ENCODE measurements at places on chromosomes 13 and 19.

GRCh38 chr13:114275304-114275703 is 6.1 kb upstream of the UPF3A start:
- DNase-seq: no peak

DNA sequence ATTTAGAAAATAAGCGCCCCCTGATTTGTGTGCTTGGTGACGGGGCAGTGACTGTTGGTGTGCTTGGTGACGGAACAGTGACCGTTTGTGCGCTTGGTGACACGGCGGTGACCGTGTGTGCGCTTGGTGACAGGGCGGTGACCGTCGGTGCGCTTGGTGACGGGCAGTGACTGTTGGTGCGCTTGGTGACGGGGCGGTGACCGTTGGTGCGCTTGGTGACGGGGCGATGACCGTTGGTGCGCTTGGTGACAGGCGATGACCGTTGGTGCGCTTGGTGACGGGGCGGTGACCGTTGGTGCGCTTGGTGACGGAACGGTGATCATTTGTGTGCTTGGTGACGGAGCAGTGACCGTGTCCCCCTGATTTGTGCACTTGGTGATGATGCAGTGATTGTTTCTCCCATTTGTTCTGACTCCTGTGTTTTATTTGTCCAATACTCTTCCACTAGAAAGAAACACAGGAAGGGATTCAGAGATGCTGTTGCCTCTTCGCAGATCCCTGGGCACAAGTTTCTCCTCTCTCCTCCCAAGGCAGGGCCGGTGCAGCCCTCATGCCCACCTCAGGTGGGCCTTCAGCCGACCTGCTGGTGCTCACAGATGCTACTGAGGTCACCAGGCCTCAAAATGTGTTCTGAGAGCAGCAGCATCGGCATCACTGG is 128.3 kb downstream of the ATP11A start:
- DNase-seq: no peak

- no peak for DNase-seq
These were observed 45.4 kb upstream of the SPACA7 start for GRCh38 chr13:112330479-112331381.

GRCh38 chr13:76619631-76620030 is 266.6 kb downstream of the KCTD12 start:
- no peak for DNase-seq

DNA sequence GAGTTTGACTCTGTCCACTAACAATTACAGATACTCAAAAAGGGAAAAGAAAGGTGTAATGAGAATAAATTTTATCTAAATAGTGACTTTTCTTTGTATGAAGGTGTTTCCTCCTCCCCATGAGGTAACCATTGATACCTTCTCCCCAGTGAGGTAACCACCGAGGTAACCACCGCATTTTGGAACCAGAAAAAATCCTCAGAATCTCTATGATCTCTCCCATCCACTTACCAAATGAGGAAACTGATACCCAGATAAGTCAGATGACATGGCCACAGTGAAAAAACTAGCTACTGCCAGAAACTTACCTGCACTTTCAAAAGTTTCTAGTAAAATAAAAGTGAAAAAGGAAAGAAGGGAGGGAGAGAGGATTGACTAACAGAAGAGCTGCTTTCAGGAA is 124.0 kb upstream of the FNDC3A start:
- DNase-seq: no peak

GRCh38 chr19:56155124-56155687 is 14.1 kb downstream of the ZNF444 start:
- DNase-seq: no peak

- no peak for DNase-seq
These were observed 1.9 kb downstream of the CEACAM21 start for GRCh38 chr19:41577833-41578232.

DNA sequence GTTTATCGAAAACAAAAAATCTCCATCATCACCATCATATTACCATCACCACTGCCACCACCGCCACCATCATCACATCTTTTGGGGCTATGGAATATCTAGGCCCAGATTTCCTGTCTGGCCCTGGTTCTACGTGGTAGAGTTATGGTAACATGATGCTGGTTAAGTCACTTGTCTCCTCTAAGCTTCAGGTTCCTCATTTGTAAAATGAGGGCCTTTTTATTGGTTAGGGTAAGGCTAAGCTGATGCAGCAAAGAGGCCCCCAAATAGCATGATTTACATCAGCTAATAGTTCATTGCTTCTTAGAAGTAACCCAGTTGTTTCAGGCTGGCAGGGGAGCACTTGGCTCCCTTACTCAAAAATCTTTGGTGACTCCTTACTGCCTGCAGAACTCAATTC is 37.9 kb downstream of the PCDH8 start:
- DNase-seq: no peak

GRCh38 chr19:30557212-30557611 is 185.0 kb downstream of the ZNF536 start:
- DNase-seq: no peak

DNA sequence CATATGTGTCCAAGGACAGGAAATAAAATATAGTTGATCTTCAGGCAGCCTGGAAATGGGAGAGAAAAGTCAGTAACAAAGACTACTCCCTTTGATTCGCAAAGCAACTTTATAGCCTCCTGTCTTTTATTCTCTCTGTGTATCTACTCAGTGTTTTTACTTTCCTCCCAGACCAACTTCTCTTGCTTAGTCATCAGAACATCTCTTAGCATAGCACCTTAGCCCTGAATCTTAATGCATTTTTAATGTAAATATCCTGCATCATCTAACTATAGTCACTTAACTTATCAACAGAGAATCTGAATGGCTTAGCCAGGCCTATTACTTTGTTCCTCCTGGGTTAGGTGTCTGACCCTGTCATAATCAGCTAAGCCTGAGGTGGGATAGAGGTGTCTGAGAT is 238.2 kb downstream of the MAB21L1 start:
- DNase-seq: no peak

- DNase-seq: no peak
These were observed 1.7 kb upstream of the PCDH17 start for GRCh38 chr13:57629821-57630235.

- no peak for DNase-seq
These were observed 348.1 kb downstream of the FOXO1 start for GRCh38 chr13:40318366-40318765.

DNA sequence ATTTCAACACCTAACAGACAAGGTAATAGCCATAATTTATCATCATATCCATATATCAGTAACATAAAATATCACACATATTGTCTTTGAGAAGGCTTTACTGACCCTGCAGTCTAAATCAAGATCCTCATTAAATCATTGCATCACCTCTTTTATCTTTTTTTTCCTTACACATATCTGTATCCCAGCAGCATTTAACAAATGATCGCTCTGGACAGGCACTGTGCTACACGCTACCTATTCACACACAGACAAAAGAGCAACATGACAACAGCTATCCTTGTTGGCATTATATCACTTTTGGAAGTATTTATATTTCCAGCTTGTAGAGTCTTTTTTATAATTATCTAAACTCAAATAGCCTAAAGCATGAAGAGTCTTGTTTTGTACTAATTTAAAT is 73.3 kb upstream of the NBEA start:
- DNase-seq: no peak

DNA sequence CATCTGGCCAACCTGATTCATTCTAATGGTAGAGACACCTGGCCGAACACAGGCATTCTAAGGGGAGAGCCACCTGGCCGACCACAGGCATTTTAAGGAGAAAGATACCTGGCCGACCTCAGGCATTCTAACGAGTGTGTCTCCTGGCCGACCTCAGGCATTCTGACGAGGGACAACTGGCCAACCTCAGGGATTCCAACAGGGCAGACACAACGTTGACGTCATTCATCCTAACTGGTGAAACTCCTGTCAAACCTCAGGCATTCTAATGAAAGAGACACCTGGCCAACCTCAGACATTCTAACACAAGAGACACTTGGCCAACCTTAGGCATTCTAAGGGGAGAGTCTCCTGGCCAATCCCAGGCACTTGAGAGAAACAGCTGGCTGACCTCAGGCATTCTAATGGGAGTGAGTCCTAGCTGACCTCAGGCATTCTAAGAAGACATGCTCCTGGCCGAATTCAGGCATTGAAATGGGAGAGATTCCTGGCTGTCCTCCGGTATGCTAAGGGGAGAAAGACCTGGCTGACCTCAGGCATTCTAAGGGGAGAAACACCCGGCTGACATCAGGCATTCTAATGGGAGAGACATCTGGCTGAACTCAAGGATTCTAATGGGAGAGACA is 1352.5 kb downstream of the UQCRFS1 start:
- no peak for DNase-seq

DNA sequence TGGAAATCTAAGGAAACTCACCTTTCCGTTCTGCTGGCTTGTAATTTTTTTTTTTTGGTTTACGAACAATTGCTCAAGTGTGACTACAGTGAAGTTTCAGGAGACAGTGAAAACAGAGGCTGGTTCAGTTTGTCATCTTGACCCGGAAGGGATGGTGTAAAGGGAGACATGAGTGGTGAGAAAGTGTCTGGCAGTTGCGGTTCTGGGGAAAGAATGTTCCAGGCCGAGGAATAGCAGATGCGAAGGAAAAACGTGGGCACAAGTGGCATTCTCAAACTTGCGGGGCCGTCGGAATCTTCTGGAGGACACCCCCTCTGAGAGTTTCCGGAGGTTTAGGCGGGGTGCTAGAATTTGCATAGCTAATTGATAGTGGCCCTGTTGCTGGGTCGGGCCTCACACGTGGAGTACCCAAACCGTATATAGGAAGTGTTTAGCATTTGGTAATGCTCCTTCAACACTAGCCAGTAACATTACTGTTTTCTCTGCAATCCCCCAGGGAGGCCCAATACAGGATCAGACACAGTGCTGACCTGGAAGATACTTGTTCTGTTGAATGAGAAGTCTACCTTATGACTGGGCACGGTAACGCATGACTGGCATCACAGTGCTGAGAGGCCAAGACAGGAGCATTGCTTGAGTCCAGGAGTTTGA is 2.8 kb upstream of the TNFSF9 start:
- no peak for DNase-seq

DNA sequence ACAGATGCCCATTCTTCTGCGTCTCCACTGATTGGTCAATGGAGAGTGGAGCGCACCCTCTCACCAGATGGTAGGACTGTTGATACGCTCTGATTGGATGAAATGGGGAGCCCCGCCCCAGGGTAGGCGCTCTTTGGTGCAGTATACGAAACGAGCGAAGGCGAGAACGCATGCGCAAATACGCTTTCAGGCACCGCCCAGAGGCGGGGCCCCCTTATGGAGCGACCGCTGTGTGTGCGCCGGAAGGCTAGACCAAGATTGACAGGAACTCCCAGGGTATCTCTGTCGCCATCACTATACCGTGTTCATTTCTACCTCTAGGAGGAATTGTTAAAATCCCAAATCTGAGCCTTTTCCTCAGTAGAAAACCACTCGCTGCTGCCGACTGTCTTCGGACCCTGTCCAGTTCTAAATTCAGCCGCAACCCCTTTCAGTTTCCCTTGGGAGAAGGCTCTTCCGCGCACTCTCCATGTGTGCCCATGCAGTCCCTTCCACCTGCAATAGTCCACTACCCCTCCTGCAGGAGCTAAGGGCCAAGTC is 720 bp upstream of the HNRNPL start:
- no peak for DNase-seq

- DNase-seq: no peak
These were observed 19.6 kb downstream of the ZBTB7A start for GRCh38 chr19:4046946-4047683.

DNA sequence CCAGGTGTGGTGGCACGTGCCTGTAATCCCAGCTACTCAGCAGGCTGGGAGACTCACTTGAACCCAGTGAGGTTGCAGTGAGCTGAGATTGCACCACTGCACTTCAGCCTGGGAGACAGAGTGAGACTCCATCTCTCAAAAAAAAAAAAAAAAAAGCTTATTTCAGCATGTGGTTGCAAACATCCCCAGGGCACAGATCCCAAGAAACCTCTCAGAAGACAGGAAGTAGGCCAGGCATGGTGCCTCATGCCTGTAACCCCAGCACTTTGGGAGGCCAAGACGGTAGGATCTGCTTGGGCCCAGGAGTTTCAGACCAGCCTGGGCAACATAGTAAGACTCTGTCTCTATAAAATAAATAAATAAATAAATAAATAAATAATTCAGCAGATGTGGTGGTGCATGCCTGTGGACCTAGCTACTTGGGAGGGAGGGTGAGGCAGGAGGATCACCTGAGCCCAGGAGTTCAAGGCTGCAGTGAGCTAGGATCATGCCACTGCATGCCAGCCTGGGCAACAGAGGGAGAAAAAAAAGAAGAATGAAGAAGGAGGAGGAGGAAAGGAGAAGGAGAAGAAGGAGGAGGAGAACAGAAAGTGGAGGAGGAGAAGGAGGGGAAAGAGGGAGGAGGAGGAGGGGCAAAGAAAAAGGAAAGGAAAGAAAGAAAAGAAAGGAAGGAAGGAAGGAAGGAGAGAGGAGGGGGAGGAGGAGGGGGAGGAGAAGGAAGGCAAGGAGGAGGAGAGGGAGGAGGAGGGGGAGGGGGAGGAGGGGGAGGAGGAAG is 4.3 kb upstream of the LRRC8E start:
- no peak for DNase-seq

- no peak for DNase-seq
These were observed 368.3 kb downstream of the IRS2 start for GRCh38 chr13:109418111-109418510.

DNA sequence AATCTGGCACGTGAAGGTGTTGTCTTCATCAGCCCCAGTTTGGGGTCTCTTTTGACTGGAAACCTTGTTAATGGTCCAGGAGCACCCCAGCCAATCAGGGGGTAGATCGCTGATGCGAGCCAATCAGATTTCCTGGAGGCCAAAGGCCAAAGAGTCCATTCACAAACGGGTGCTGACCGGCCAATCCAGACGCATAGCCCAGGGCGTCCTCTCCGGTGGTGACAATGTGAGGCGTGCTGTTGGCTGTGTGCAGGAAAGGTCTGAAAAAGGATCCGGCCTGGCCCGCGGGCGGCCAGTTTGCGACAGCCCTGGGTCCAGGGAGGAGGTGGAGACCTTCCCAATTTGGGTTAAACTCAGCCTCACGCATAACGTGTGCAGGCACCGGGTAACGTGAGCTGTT is 3.1 kb downstream of the MAST3 start:
- DNase-seq: no peak

DNA sequence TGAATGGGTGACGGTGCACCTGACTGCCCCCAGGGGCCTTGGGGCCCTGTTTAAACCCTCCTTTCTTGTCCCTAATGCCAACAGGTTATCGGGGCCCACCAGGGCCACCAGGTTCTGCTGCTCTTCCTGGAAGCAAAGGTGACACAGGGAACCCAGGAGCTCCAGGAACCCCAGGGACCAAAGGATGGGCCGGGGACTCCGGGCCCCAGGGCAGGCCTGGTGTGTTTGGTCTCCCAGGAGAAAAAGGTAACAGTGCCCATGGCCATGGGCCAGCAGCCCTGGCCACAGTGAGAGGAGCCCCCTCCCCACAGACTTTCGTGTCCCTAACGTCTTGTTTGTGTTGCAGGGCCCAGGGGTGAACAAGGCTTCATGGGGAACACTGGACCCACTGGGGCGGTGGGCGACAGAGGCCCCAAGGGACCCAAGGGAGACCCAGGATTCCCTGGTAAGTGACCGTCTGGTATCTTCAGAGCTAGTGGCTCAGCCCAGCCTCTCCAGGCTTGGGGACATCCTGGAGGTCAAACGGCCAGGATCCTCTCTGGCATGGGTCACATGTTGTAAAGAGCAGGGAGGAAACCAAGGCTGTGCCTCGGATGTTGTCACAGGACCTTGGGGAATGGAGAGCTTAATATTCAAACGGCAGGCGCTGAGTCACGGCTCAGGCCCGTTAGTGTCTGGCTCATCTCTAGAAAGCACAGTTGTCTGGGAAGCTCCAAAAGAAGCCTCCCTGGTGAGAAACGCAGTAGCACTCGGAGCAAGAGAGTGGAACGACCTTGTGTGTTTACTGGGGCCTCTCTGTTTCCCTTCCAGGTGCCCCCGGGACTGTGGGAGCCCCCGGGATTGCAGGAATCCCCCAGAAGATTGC is 58.3 kb downstream of the RAB20 start:
- DNase-seq: no peak

- no peak for DNase-seq
These were observed 23.0 kb upstream of the ZNF536 start for GRCh38 chr19:30349131-30349730.

Data from stimulated activated CD8-positive, alpha-beta memory T cell treated with anti-CD3 and anti-CD28 coated beads, Interleukin-4, amount 100 ng/mL, for 4 hours (primary cell).